ENCODE measurements at places on chromosomes 5 and 9. TPM values are rescaled to one million over a fixed set of nuclear protein-coding genes. Genes with fewer than 3 reads are reported as not detected.

SLC34A1 gene
- total RNA-seq, result 0.40 TPM

PNPLA7 gene
- total RNA-seq, result 7.3 TPM

IFNA21 gene
- total RNA-seq, result not detected

KCNN2 gene
- total RNA-seq, result not detected

MZB1 gene
- total RNA-seq, result 2.2 TPM

ZNF484 gene
- total RNA-seq, result 14.7 TPM

KCNMB1 gene
- 0.42 TPM for total RNA-seq

ADRA1B gene
- not detected for total RNA-seq

CDH9 gene
- not detected for total RNA-seq

DNAJC25 gene
- total RNA-seq, result 4.4 TPM

CARTPT gene
- not detected for total RNA-seq

ARAP3 gene
- 3.2 TPM for total RNA-seq

BTNL8 gene
- not detected for total RNA-seq

FOXD4L3 gene
- total RNA-seq, result not detected

CYSTM1 gene
- total RNA-seq, result 7.8 TPM

PCDH1 gene
- total RNA-seq, result 0.57 TPM

SAXO1 gene
- not detected for total RNA-seq

TMEFF1 gene
- not detected for total RNA-seq

CNTFR gene
- total RNA-seq, result not detected

TRIM41 gene
- total RNA-seq, result 29.6 TPM

UBE2QL1 gene
- 0.05 TPM for total RNA-seq

MAMDC4 gene
- total RNA-seq, result 3.4 TPM

All from T-helper 17 cell (primary cell).